ENCODE measurements at places on chromosomes 2 and 18.
A peak's percentile ranks its signal among the peaks of the same experiment; 100 is the strongest.

- no peak for DNase-seq
These were observed 92.7 kb downstream of the FAM124B start for GRCh38 chr2:224309176-224309575.

DNA sequence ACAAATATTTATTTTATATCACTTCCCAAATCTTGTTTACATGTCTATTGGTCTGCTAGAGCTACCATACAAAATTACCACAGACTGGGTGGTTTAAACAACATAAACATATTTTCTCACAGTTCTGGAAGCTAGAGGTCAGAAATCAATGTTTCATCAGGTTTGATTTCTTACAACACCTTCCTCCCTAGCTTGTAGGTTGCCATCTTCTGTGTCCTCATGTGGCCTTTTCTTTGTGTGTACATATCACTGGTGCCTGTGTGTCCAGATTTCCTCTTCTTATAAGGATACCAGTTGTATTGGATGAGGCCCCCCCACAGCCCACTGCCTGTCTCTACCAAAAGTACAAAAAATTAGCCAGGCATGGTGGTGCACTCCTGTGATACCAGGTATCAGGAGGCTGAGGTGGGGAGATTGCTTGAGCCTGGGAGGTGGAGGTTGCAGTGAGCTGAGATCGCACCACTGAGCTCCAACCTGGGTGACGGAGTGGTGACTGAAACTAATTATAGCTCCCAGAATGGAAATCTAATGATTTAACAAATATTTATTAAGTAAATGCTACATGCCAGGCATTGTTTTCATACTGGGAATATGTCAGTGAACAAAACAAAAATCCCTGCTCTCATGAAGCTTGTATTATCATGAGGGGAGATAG, 13.6 kb downstream of the EML4 start:
- DNase-seq: no peak

DNA sequence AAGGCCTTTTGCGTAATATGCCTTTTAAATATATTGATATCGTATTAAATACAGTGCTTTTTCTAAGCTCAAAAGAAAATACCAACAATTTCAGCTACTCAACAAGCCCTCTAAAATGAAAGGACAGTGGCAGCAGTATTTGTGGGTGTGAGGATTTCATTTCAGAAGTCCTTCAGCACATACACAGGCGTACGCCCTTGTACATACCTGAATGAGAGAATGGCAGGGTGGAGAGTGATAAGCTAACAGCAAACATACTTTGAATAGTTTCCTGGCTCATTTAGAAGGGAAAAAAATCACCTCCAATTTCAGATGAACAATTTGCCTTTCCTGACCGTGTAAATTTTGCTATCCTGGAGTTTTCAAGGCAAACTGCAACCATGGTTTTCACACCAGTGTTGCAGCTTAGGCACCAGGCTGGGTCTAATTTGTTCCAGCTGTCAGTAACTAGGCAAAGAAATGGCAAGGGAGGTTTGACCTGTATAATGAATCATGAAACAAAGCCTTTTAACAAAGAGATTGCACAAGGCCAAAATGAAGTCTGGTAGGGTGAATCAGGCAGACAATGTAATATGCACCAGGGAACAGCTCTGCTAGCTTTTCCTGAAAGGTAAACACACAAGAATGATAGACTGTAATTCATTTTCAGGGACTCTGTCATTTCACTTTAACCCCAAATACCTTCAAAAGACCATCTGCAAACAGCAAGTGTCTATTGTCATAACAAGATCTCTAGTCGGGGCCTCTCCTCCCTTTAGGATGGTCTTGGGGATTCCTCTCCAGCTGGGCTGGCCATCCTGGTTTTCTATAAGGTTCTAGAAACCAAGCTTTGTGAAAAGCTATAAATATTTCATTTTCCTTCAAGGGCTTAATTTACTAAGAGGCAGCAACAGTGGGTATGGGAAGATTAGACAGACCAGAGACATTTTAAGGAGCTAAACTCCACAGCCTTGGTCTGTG, 11.5 kb downstream of the ANKRD29 start:
- DNase-seq: no peak

GRCh38 chr2:165472922-165473321, 3.4 kb downstream of the CSRNP3 start:
- no peak for DNase-seq

- no peak for DNase-seq
These were observed 44.8 kb downstream of the CDH2 start for GRCh38 chr18:28132084-28132483.

GRCh38 chr2:3959372-3959771, 256.0 kb downstream of the DCDC2C start:
- DNase-seq: no peak

DNA sequence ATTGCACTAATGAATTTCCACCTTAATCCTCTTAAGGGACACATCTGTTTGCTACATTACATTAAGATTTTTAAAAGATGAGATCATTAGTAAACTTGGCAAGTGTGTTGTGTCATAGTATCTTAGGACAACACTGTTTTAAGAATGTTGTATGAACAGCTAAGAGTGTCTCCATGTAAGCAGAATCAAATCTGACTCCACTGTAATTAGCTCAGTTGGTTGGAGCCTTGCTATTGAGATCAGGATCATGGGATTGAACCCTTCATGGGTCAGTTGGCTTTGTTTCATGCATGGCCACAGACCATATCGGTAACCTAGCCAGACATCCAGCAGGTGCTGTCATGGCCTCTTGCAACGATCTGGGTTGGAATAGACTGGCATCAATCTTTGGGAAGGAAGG, 5.2 kb downstream of the FHOD3 start:
- DNase-seq: no peak

- DNase-seq: peak; percentile 75
These were observed 21.7 kb upstream of the EFHD1 start for GRCh38 chr2:232611559-232612218.

DNA sequence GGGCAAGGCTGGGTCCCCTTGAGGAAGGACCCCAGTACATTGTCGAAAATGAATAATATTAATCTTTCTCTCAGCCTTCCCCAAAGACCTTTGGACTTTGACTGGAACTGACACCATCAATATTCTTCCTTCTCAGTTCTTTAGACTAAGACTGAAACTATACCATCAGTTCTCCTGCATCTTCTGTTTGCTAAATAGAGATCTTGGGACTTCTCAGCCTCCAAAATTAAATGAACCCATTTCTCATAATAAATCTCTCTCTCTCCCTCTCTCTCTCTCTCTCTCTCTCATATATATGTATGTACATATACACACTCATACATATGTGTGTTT, 39.7 kb upstream of the VRK2 start:
- no peak for DNase-seq

DNA sequence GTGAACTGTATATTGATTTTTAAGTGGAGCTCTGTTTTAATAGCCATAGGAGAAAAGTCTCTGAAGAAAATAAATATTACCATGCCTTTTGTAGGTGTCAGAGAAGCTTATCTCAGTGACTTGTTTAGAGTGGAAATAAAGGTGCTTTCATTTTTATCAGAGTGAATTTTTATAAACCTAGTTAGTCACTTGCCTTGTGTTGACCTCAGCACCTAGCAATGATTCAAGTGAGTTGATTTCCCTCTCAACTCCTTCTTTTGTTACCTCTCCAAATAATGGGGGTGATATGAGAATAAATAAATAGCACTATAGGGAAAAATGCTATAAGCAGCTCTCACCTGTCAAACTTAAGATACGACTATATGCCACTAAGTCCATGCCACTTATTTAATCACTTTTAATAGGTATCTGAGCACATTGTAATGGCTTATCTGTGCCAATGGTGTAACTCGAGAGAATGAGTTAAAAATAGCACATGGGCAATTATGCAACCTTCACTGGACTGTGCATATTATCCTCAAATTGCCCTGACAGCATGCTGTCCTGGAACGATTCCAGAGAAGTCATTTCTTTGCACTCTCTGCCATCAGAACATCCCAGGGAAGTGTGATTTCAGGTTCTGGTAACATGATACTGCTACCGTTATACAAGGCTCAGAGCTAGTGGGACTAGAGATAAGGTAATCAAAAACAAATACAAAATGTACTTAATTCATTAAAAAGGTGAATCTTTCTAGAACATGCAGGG, 290.8 kb downstream of the CCDC85A start:
- no peak for DNase-seq

DNA sequence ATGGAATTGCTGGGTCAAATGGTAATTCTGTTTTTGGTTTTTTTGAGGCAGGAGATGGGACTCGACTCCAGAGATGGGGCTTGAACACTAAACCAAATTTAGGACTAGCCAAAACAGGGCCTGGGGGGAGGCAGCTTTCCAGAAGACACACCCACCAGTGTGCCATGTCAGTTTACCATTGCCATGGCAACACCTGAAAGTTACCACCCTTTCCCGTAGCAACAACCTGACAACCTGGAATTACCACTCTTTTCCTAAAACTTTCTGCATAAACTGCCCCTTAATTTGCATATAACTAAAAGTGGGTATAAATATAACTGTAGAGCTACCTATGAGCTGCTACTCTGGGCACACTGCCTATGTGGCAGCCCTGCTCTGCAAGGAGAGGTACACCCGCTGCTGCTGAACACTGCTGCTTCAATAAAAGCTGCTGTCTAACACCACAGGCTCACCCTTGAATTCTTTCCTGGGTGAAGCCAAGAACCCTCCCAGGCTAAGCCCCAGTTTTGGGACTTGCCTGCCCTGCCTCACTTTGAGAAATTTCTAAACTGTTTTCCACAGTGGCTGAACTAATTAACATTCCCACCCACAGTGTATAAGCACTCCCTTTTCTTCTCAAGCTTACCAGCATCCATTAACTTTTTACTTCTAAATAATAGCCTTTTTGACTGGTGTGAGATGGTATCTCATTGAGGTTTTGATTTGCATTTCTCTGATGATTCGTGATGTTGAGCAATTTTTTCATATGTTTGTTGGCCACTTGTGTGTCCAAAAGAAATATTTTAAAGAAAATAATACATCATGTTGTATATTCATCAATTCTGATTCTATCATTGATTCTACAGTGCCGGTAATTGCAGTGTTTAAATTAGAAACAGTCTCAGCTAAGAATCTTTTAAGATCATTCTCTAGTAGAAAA, 10.6 kb downstream of the CDK15 start:
- no peak for DNase-seq

DNA sequence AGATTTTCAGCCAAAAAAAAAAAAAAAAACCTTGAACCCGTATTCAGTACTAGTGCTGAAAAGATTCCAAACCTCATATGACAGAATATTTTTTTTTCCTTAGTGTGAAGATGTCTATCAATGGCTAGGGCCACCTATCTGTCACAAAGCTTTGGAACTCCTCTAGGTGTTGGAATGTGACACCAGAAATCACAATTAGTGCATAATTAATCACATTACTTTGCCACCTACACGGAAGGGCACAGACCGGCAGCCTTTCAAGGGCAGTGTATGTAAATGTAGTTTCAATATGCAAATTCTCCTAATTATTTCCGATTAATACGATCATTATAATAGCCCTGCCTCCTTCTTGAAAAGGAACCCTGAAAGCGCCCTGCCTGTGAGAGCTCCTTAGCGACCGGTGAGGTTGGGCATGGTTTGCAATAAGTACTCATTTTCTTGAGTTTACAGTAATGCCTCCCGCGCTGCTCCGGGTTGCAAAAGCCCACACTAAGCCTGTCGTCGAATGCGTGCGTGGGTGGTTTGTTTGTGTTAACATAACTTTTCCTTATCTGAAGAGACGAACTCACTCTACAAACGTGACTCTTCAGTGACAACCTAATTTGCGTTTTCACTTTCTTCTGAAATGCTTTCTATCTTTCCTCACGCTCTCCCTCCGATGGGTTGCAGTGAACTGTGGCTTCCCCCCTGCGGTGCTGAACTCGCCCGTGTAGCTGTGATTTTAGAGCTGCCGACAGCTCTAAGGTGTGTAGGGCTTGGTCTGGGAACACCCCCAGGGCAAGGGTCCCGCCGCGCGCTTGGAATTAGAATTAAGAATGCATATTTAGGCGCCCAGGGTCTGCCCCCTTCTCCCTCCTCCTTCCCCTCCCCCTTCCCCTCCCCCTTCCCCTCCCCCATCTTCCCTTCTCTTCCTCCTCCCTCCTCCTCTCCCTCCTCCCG, 765 bp upstream of the ID2 start:
- peak; percentile 73 for DNase-seq

DNA sequence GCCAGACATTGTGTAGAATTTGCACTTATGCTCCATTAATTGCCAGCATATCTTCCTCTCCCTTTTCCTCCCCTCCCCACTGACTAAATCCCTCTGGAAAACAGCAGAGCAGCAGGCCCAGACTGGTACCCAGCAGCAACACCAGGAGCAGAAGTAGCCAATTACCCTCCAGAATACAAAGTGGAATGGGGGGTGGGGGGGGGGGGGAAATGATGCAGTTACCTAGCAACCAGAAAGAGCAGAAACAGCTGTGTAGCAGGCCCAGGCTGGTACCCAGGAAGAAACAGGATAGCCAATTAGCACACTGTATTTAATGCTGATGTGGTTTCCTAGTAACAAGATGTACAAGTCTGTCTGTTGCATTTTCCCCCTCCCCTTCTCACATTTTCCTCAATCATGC, 52.3 kb downstream of the KLF7 start:
- DNase-seq: no peak

GRCh38 chr18:7221424-7222155, 9.3 kb upstream of the LRRC30 start:
- DNase-seq: no peak

DNA sequence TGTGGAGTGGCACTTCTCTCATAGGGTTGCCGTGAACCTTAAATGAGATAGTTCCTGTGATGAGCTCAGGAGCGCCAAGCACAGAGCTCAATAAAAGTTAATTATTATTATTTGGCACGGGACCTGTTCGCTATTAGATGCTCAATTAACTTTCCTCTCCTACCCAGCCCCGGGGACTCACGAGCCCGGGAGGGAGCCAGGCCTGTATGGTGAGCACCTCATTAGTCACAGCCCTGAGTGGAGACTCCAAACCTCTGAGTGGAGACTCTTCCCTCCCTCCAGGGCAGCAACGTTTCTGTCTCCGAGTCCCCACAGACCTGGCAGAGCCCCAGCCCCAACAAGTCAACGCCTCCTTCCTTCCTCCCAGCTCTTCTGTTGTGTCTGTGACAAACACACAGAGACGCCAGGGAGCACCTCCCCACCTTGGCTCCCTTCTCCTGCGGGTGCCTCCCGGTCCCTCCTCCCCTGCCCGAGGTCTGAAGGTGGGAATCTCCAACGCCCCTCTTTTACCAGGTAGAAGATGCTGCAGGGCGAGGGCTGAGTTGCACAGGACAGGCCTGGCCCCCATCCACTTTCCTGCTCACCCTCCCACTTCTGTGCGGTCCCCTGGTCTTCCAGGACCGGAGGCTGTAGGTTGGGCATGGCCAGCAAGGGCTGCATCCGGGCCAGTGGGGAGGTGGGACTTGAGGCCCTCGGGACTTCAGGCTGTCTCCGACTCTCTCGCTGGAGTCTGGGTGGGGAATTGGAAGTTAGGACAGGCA, 52.7 kb upstream of the ODC1 start:
- DNase-seq: no peak

GRCh38 chr2:221562226-221562625, 9.9 kb downstream of the EPHA4 start:
- no peak for DNase-seq

GRCh38 chr18:57542126-57542525, 44.4 kb downstream of the FECH start:
- no peak for DNase-seq

GRCh38 chr2:102396012-102396411, 26.9 kb upstream of the IL18RAP start:
- DNase-seq: no peak

All from stimulated activated CD4-positive, alpha-beta T cell treated with anti-CD3 and anti-CD28 coated beads, Interleukin-2, amount 100 ng/mL, for 48 hours (primary cell).